ENCODE measurements at places on chromosomes 6 and 20.

DNA sequence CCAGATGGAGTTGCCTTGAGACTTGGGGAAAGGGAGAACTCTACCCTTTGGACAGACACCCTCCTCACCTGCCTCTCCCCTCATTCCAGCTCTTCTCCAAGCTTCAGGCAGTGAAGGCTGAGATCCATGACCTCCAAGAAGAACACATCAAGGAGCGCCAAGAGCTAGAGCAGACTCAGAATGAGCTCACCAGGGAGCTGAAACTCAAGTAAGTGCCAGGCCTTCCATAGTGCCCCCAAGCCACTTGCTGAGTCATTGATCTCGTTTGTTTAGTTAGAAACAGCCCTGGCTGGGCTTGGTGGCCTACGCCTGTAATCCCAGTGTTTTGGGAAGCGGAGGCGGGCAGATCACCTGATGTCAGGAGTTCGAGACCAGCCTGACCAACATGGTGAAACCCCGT lies 39.2 kb downstream of the KIF3B start:
- no peak for DNase-seq

DNA sequence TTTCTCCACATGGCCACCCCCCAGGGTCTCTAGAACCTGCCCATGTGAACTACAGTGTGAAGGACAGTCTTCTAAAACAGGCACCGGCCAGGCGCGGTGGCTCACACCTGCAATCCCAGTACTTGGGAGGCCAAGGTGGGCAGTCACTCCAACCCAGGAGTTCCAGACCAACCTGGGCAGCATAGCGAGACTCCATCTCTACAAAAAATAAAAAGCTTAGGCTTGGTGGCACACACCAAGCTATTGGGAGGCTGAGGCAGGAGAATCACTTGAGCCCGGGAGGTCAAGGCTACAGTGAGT lies 13.7 kb downstream of the ACSS1 start:
- DNase-seq, result no peak

DNA sequence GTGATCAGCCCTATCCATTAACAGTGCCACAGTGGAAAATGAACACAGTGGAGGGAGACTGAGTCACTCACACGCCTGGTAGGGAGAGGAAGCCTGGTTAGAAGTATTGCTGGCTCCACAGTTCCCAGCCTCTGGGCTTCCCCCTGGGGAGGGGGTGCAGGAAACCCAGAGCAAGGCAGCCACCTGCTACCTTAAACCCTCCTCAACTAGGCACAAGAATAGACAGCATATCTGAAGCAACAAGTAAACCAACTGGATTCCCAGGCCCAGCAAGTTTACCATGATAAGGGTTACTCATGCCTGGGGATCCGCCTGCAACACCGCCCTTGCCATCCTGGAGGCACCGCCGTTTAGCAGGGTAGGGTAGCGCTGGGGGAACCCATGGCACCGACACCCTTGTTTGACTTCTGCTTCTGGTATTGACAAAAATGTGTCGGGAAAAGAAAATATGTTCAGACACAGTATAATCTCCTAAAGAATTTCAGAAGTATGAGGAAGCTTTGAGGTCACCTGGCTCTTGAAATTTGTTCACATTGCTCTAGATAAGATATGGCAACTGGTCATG lies 38.3 kb downstream of the SLC22A23 start:
- DNase-seq, result no peak

- no peak for DNase-seq
These were observed 23.7 kb downstream of the SNRPB start for GRCh38 chr20:2446845-2447244.

- no peak for DNase-seq
These were observed 187.1 kb upstream of the MAN1A1 start for GRCh38 chr6:119536666-119537065.

DNA sequence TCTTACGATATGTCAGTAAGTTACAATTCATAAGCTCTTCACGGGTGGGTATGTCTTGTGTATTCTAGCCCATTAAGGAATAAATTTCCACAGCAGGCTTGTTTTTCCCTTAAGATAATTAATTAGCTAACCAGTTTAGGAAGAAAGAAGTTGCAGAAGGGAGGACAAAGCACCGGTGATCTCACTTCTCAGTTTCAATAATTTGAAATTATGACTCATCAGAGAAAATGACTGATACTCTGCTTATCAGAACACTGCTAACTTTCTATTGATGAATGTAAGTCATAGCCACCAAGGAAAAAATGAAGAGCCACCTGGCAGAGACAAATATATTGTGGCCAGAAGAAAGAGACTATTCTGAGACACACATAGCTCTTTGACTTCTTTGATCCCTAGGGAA lies 35.0 kb upstream of the ENTPD6 start:
- DNase-seq, result no peak

GRCh38 chr6:73515204-73515655 lies 5.6 kb downstream of the EEF1A1 start:
- DNase-seq, result no peak

DNA sequence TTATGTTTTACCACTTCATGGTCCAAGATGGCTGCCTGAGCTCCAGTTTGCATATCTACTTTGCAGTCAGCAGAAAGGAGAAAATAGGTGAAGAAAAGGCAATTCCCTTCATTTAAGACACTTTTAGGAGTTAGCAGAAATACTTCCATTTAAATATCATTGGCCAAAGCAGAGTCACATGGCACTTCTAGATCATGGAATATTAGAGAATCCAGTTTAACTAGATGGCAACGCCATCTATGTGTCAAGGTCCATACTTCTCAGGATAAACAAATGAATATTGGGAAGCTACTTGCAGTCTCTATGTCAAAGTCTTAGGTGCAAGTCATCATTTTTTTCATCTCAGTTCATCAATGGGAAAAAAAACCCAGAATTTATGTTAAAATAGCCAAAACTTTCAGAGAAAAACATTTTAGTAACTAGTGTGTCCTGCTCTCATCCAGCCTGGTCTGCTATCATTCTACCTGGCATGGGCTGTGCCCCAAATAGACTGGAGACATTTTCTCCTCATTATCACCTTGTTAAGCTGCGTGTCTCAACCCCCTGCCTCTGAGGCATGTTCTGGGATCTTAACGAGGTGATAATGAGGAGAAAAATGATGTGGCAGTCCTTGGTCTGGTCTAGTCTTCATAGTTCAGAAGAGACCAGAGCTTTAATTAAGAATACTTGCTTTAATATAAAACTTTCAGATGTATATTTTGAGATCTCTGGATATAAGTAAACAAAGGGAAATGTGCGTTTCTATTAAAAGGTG lies 227.3 kb downstream of the TBX18 start:
- no peak for DNase-seq

- DNase-seq, result no peak
These were observed 83.4 kb downstream of the ELOVL4 start for GRCh38 chr6:79864001-79864400.

GRCh38 chr20:40274912-40275533 lies 414.0 kb downstream of the MAFB start:
- DNase-seq, result no peak

GRCh38 chr6:24391756-24392405 lies 10.9 kb upstream of the MRS2 start:
- DNase-seq, result no peak

DNA sequence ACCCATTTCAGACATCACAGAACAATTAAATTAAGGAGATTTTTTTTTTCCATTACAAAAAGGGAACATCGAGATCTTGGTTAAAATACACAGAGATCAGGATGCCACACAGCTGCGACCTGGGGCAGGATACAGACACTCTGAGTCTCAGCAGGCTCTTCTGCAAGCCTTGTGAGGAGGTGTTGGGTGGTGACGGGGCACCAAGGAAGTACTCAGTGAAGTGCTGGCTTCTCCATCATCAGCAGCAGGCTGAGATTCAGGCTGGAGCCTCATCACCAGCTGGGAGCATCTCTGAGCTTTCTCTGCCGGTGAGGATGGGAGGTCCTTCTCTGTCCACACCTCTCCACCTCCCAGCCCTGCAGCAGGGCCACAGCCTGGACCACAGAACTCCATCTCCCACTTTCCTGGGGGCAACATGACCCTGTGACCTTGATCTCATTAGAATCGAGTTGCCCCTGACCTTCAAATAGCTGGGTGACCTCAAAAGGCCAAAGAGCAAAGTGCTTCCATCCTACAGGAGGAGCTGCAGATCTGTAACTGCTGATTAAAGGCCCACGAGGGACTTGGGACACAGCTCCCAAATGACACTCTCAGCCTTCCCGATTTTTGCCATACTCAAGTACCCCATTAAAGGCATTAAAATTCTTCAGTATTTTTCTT lies 16.0 kb downstream of the PMEPA1 start:
- no peak for DNase-seq

- no peak for DNase-seq
These were observed 197.6 kb downstream of the GMDS start for GRCh38 chr6:2047855-2048254.

- no peak for DNase-seq
These were observed 295 bp downstream of the KCNB1 start for GRCh38 chr20:49482173-49482572.

GRCh38 chr20:25057234-25058050 lies 497 bp downstream of the ACSS1 start:
- DNase-seq, result no peak

GRCh38 chr20:62692176-62692575 lies 16.5 kb upstream of the NTSR1 start:
- no peak for DNase-seq

All from hypothalamus (tissue), 51 donors.